M059J (cell line): ENCODE measurements at places on chromosomes 16 and 17.

GRCh38 chr17:142876-143784, 5.8 kb downstream of the SCGB1C2 start:
- DNase-seq, result no peak

DNA sequence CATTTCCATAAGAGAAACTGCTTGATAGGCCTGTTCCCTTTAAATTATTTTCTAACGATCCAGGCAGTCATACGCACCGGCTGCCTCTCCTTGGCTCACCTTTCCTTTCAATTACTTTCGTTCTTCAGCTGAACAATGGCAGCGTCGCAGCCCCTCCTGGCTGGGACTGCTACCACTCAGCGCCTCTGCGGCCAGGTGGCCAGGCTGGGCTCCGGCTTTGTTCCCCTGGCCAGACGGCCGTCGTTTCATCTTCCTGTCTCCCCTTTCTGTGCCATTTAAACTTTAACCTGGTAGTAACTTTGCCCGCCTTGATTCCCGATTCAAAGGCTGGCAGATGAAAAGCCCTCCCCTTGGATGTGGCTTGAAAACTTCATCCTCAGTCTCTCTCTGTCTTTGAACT, 79.0 kb downstream of the C16orf78 start:
- no peak for DNase-seq

- DNase-seq, result peak; percentile 37
Observed at GRCh38 chr17:3693829-3694231, 2.1 kb downstream of the P2RX5 start.

DNA sequence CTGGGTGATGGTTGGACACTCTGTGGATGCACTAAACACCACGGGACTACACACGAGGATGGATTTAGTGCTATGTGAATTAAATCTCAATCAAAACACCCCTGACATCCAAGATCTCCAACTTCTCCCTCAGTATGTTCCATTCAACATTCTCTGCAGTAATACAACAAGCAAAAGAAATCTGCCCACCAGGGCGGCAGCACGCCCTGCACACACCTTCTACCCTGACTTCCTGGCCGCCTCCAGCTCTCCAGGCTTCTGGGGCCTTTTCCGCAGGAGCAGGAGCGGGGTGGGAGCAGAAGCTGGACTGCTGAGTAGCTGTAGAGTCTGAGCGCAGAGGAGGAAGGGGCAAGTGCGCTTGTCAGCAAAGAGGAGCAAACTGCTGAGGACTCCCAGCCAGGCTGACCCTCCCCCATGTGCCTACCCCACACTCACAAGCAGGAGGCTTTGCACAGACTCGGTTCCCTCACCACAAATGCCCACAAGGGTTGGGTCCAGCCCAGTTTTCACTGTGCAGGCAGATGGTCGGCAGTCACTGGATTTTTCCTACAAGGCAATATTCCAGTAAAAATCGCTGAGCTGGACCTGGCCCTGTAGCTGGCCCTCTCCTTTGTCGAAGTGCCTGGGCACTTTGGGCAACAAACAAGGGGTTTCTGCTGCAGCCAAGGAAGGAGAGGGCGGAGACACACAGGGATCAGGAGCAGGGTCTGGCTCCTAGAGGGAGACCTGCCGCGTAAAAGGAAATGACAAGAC, 22.8 kb downstream of the ZDHHC7 start:
- DNase-seq, result no peak

DNA sequence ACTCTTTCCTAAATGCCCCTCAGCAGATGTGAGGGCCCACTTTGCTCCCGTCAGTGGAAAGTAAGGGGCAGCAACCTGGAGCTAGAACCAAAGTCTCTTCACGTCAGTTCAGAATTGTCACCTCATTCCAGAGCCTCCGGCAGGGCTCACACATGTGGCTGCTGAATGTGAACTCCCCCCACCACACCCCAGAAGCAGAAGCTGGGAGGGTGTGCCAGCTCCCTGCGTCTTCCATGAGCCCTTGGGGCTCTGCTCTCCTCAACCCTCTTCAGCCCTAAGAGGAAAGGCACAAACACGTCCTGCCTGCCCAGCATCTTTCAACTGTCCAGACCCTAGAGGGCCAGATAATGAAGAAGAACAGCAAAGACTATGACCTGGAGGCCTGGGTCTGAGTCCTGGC, 105.3 kb downstream of the SALL1 start:
- DNase-seq, result no peak

- no peak for DNase-seq
Observed at GRCh38 chr16:56584276-56584675, 5.1 kb upstream of the MT3 start.

DNA sequence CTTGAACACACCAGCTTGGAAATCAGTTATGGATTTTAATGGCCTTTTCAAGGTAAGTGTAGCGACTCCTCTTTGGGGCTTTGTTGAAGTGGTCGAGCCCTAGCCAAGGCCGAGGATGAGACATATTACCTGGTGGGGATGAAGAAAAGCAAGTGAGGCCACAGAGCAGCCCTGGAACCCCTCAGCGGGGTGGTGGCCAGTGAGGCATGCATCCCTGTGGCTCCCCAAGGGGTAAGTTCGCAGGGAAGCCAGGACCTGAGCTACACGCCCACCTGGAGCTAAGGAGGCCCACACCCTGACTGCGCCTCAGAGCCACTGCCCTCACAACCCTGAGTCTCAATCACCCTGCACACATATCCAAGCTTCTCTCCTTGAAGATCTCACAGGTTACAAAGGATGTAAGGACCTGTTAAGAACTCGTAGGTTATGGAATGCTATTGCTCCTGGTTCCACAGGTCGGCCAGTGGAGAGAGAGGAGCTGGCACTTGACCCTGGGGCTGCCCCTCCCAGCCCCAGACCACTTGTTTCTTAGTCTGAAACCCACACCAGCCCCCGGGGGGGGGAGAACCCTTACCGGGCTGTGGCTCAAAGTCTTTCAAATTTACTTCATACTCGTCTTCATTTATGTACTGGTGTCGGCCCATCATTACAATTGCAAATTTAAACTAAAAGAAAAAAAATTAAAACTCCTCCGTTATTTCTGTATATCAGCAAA, 12.0 kb downstream of the LITAFD start:
- no peak for DNase-seq

GRCh38 chr17:60971515-60972369, 294.1 kb downstream of the BCAS3 start:
- peak; percentile 55 for DNase-seq

- DNase-seq, result peak; percentile 66
Observed at GRCh38 chr17:48563385-48563838, 14.7 kb downstream of the HOXB4 start.

DNA sequence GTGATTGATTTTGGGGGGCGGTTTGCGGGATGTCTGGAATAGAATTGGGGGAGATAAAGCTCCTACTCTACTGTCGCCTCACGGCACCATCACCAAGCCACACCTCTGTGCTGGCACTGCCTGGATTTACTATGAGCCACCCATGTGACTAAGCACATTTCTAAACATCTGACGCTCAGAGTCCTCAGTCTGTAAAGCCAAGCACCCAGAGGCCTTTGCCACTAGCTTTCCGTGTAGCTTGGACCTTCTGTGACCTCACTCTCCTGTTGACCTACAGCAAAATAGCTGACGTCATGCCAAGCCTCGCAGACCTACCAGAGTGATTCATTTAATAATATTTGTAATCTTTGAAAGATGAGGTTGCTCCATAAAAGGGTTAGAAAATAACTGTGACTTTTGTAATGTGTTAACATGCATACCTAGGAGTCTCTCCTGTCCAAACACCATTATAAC, 38.5 kb upstream of the MYOCD start:
- DNase-seq, result peak; percentile 98

DNA sequence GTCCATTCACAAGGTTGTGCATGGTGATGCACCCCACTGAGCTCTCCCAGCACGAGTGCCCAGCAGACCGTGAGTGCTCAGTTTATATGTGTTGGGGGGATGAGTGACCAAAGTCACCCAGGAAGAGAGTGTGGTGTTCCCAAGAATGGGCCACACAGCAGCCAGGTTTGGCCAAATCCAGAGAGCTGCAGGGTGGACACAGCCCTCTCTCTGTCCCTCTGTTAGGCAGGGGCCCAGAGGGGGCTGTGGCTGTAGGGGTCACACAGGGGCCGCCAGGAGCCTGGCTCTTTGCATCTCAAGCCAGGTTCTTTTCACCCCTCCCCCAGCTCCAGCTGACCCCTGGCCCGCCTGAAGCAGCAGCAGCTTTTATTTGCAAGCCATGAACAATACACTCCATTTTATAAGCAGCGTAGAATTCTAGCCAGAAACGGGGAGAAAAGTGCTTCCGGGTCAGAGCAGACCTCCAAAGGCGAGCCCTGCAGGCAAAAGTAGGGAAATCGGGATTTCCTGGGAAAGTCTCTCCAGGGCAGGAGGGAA, 13.3 kb downstream of the COTL1 start:
- no peak for DNase-seq

- no peak for DNase-seq
Observed at GRCh38 chr17:43448720-43449469, 34.9 kb upstream of the DHX8 start.

DNA sequence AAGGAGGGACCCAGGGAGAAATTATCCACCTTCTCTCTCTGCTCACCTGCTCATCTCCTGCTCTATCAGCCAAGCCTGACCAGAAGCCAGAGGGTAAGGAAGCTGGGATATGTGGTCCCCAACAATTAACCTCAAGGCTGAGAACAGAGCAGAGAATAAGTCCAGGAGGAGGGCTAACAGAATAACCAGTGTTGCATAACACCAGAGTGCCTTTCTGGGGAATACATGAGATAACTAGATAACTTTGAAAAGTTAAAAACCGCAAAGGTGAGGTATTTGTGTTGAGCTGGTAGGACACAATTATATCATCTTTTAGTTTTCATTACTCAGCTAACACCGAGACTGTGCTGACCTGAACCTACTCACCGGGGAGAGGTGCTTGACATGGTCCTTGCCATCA, 180.8 kb downstream of the SALL1 start:
- no peak for DNase-seq

GRCh38 chr16:28217326-28217725, 5.6 kb upstream of the XPO6 start:
- no peak for DNase-seq

DNA sequence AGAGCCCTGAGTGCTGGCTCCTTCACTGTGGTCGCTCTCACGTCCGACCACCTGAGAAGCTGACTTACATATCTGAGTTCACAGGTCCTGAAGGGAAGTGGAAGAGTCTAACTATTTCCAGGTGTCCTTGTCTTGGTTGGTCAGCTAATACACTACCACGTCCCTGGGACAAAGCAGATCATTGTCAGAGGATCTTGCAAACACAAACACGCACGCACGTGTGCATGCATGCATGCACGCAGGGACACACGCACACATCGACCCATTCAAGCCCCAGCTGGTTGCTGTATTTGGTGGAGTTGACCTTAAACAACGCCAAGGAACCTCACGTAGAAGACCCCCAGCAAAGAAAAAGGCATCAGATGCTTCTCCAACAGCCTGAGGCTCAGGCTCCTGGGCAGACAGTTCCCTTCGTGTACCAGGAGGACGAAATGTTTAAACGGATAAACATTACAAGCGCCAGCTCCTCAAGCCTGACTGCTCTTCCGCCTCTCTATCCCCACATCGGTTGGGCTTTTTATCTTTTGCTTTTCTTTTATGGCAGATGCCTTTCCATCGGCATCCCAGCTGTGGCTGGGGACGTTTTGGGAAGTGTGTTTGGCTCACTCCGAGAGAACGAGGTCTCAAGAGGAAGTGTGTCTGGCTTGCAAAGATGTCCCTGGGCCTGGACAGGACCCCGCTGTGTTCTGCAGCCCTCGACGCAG, 95.8 kb downstream of the TBC1D16 start:
- no peak for DNase-seq
